HT1080 (cell line): ENCODE measurements at places on chromosomes 13 and 19.

- peak; percentile 58 for DNase-seq
Observed at GRCh38 chr13:87884884-87885283, 213.7 kb downstream of the SLITRK5 start.

GRCh38 chr13:21673539-21673788, 2.6 kb downstream of the FGF9 start:
- DNase-seq = no peak

- no peak for DNase-seq
Observed at GRCh38 chr19:18097217-18097992, at the start of gene MAST3. TSS of gene MAST3 (plus strand) at chr19:18097778. CDS start at chr19:18097793, 15 bp downstream.

DNA sequence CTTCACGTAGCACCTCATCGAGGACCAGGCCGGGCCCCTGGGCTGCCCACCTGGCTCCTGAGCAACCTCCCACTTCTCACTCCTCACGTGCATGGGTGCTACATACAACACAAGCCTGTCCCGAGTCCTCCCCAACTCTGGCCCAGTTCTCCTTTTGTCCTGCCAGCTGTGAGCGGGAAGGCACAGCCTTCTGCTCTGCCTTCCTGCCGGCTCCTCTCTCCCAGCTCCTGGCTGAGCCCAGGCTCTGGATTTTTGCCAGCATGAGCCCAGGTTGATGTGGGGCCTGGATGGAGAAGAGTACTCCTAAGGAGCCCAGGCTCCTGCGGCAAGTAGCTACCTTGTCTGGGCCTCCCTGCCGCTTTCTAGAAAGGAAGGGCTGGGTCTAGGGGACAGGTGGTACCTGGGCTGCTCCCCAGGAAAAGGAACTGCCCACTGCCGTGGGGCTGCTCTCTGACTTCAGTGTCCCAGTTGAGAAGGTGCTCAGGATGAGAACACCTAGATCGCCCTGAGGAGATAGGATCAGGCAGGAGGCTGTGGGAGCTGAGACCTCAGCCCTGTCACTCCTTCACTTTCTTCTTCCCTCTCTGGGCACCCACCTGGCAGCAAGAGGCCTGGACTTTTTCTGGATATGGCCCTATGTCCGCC, 23.6 kb downstream of the LYL1 start:
- no peak for DNase-seq

GRCh38 chr19:18610556-18611326, 1.9 kb upstream of the TMEM59L start:
- no peak for DNase-seq

DNA sequence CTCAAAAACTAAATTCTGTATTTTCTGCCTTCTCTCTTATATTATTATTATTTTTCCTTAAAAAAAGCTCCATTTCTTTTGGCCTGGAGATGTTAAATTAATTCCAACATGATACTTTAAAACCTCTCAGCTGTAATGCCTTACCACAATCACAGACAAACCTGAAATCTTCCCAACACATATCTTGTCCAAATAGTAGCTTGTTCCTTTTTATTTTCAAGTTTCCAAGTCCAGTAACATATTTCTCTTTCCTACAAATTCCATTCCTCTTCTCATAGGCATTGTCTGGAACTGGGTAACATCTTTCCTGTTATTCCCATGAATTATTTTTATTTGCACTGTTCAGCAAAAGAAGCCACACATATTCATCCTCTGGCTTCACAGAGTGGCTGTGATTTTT, 137.0 kb downstream of the SLITRK6 start:
- DNase-seq = no peak
